ENCODE measurements at places on chromosomes 7 and 10.

GRCh38 chr7:144907577-144907976 is 71.7 kb upstream of the TPK1 start:
- DNase-seq, result no peak

GRCh38 chr7:88111140-88111743 is 108.6 kb downstream of the SRI start:
- DNase-seq, result no peak

GRCh38 chr10:131363416-131363815 is 51.9 kb upstream of the TCERG1L start:
- no peak for DNase-seq

DNA sequence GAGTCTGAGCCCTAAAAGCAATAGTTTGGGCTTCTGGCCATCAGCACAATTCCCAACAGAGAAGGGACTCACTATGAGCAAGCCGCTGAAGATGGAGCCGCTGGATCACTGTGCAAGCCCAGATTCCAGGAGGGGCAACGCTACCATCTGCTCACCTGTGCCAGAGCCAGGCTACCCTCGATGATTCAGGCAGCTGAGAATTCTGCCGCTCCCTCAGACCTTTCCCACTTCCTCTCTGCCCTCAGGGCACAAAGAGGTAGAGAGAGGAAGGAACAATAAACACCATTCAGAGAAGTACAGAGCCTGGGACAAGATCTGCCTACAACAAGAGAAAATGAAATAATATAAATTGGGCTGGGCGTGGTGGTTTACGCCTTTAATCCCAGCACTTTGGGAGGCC is 98.1 kb downstream of the MYOF start:
- DNase-seq, result no peak

DNA sequence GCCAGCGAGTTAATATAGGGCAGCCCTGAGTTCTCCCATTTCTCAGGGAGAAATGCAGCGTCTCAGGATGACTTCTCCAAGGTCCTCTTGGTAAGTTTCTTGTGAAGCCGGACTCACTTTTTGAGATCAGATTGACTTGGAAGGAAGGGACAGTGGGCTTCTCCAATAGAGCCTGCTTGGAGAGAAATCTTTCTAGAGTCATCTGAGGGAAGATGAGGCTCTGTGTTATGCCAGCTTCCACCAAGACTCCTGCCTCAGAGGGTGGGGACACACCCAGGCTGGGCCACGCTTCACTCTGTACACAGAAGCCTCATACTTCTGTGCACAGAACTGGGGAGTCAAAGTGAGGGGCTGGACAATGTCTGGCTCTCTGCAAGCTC is 5.6 kb downstream of the C10orf105 start:
- no peak for DNase-seq

DNA sequence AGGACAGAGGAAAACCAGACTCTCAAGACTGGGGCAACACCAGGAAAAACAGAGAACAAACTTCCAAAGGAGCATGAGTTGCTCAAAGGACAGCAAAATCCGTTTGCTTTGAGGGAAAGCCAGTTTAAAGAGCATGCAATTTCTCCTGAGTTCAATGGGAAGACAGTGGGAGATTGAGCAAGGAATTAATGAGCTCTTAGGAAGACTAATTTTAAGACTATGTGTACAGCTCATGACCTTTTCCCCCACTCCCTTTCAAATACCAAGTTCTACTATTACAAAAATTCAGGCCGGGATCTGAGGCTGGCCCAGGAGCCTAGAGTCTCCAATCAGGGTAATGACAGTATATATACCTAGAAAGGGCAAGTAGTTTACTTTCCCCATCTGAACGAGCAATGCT is 79.2 kb downstream of the EPDR1 start:
- no peak for DNase-seq

- DNase-seq, result no peak
Observed at GRCh38 chr7:116249969-116250553, 39.7 kb downstream of the TES start.

DNA sequence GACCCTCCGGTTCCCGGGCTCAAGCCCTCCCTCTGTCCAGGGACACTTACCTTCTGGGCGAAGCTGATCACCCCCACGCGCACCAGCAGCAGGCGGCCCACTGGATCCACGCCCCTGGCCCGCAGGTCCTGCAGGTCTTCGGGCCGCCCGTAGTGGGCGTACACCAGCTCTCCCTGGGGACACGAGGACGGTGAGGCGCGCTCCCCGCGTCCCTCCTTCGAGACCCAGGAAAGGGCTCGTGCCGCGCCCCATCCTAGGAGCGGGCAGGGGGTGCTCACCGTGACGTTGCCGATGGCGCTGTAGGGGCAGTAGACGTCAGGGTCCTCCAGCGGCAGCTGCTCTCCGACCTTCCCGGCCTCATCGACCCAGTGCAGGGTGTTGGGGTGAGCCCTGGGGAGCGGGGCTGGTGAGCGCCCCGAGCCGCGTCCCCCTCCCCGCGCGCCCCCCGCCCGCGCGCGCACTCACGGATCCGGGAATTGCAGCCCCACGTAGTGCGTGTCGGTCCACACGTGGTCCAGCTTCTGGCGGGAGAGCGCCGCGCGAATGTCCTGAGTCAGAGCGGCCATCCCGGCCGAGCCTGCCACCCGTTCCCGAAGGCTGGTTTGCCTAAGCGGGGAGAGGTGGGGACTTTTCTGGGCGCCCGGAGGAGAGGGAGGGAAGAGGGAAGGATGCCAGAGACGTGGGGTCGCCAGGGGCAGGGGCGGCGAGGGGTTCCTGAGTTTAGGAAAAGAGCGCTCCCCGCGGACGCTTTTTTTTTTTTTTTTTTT is 8.2 kb downstream of the TFR2 start:
- no peak for DNase-seq

- DNase-seq, result no peak
Observed at GRCh38 chr10:98489561-98490481, 43.1 kb upstream of the HPS1 start.

- no peak for DNase-seq
Observed at GRCh38 chr10:11525503-11525902, 85.9 kb downstream of the USP6NL start.

- no peak for DNase-seq
Observed at GRCh38 chr7:101154693-101155102, 422 bp downstream of the AP1S1 start.

- DNase-seq, result no peak
Observed at GRCh38 chr10:89651205-89651915, 6.3 kb upstream of the PANK1 start.

- no peak for DNase-seq
Observed at GRCh38 chr10:129545261-129545660, 78.2 kb downstream of the MGMT start.

- no peak for DNase-seq
Observed at GRCh38 chr7:30463405-30464145, 15.0 kb downstream of the NOD1 start.

GRCh38 chr7:129225931-129226572 is 1.2 kb downstream of the AHCYL2 start:
- DNase-seq, result no peak

- no peak for DNase-seq
Observed at GRCh38 chr10:57023626-57024025, 662.6 kb upstream of the ZWINT start.
